ENCODE measurements at places on chromosomes 6 and 20. TPM values are rescaled to one million over a fixed set of nuclear protein-coding genes. Genes with fewer than 3 reads are reported as not detected.

The DDO gene
- 1.2 TPM for polyA plus RNA-seq

The PI3 gene
- polyA plus RNA-seq, result 0.40 TPM

The CRISP3 gene
- polyA plus RNA-seq, result 0.49 TPM

The SPATA25 gene
- polyA plus RNA-seq, result 1.2 TPM

The SLC44A4 gene
- 6.5 TPM for polyA plus RNA-seq

The PLCB4 gene
- polyA plus RNA-seq, result 9.3 TPM

All from pancreas (tissue), 10 donors.